Hematopoietic multipotent progenitor cell treated with erythropoietin and hydrocortisone succinate and interleukin-3 and kit ligand, for 15 days (in vitro differentiated cells): ENCODE measurements at places on chromosomes 2 and 18.

DNA sequence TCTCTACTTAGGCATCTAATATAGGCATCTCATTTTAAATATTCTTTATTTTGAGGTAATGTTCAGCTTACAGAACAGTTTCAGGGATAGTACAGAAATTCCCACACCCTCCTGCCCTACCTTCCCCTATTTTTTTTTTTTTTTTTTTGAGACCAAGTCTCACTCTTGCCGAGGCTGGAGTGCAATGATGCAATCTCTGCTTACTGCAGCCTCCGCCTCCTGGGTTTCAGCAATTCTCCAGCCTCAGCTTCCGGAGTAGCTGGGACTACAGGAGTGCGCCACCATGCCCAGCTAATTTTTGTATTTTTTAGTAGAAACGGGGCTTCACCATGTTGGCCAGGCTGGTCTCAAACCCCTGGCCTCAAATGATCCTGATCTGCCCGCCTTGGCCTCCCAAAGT is 97.6 kb downstream of the EPB41L5 start:
- DNase-seq: no peak

DNA sequence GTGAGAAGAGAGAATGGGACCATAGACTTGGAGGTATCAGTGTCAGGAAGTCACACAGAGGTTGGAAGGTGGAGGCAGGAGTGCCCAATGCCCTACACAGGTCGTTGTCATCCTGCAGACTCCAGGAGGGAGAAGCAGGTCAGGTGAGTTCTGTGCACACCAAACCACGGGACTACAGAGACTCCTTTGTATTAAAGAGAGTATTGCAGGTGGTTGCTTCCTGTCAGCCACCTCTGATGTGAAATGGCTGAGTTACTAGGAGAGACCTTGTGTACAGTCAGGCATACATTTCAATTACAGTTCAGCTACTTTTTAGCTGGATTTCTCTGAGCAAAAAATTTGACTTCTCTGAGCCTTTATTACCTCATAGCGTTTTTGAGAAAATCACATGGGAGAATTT is 51.6 kb downstream of the SPP2 start:
- no peak for DNase-seq

DNA sequence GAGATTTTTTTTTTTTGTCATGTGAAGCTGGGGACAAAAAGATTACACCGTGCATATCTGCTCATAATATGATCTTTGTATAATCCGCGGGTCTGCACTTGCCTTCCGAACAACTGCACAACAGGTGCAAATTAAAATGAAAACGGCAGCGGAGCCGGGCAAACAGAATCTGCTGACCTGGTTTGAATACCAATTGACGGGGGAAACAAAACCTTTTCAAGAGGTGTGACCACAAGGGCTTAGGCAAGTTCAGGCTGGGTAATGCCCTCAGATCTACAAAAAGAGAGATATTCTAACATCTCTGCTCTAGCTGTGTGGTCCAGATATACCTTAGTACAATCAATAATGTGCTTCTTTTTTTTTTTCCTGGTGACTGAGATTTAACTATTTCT is 88.5 kb downstream of the ZEB2 start:
- no peak for DNase-seq

DNA sequence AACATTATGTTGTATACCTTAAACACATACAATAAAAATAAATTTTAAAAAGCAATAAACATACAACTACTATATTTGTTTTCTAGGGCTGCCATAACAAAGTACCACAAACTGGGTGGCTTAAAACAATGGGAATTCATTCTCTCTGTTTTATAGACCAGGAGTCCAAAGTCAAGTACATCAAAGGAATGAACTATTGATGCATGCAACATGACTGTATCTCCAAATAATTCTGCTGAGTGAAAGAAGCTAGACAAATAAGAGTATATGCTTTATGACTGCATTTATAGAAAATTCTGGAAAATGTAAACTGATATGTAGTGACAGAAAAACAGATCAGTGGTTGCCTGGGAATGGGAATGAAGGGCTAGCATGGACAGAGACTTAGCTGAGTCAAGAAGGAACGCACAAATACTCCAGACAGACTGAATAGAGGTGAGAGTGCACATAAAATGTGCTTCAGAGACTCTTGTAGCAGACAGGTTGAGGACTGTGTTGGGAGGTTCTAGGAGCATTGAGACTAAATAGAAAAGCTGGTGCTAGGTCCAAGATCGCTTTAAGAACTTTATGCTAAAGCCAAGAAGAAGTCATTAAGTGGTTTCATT is 11.0 kb upstream of the PLA2R1 start:
- DNase-seq: no peak

DNA sequence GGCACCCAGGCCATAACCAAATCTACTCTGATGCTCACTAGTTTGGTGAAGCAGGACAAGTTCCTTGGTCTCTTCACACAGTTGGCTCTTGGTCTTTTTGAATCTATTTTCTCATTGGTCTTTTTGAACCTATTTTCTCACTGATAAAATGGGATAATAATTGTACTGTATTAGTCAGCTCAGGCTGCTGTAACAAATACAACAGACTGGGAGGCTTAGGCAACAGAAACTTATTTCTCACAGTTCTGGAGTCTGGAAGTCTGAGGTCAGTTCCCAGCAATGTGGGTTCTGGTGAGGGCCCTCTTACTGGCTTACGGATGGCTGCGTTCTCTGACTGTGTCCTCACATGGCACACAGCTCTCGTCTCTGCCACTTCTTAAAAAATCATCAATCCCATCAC is 63.5 kb downstream of the C1D start:
- DNase-seq: no peak

- no peak for DNase-seq
These were observed 81.1 kb upstream of the EPHA4 start for GRCh38 chr2:221653182-221653581.

DNA sequence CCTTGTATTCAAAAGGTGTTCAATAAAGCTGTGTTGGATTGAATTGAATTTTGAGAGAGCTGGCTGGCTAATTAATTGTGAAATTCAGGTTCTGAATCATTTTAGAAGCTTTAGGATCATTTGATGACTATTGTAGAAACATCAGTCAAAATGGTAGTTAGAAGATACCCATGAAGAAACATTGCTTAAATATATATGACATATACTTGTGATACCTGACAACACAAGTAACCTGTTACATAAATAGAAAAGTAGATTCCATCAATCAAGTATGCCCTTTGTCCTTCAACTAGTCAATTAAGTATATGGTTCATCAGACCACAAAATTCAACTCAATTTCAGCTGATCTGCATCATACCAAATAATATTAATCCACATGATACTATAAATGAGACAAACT is 185.6 kb downstream of the PID1 start:
- no peak for DNase-seq

DNA sequence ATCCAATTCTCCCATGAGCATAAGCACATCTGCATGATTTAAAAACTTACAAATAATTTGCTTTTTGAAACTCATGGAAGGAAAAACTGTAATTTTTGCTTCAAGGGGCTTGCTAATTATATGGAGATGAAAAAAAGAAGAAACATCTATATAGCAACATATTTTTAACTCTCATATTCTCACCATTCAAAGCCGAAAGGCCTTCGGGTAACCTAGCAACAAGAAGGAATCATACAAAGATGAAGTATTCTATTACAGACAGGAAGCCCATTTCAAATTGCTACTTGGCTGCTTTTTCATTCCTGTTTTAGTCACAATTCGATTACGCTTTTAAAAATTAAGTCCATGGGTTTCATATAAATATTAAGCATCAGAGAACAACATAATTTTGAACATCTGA is 39.2 kb upstream of the RNU4ATAC start:
- DNase-seq: no peak

DNA sequence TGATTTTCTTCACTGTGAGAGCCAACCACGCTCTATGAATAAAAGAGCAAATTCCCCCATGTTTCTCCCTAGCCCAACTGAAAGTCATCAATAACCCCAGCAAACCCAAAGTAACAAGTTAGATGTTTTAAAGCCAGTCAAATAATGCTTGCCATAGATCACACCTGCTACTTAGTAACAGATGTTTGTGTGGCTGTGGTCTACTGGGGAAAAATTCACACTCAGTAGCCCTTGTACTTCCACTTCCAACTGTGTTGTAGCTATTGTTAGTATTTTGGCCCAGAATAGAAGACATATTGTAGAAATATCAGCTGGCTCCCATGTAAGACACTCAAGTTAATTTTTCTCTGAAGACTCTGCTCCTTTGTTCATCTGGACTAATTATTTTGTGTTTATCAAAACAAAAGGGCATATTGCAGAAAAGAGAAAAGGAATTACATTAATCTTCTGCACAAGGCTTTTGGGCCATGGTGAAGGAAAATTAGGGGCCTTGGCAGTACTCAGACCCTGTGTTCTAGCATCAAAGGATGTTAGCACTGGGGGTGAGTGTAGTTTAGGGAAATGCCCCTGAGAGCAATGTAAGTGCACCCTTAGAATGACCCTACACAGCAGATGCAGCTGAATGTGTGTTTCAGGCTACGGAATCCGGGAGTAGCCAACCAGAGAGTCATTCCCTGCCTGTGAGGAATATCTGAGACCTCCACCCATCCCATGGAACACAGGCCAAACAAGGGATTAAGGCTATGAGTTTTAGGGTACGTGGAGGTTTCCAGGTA is 521.9 kb downstream of the EPHA4 start:
- no peak for DNase-seq

DNA sequence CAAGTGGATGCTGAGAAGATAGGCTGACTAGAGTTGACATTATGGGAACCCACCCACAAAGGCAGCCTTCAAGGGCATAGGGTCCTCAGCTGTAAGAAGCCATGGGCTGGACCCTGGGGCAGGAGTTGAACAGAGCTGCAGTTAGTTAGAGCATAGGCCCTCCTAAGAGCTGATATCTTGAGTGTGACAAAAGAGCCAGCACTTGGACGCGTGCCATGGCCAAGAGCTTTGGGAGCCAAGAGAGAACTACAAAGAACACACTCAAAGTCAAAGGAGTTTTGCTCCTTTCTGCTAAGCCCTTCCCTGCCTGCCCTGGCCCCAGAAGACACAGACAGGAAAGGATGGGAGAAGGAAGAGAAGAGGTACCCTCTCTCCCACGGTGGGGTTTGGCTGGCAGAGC is 29.9 kb upstream of the AGAP1 start:
- peak; percentile 4 for DNase-seq

- no peak for DNase-seq
These were observed 780.0 kb upstream of the SALL3 start for GRCh38 chr18:78199611-78200010.

- no peak for DNase-seq
These were observed 230.2 kb upstream of the ZC3H15 start for GRCh38 chr2:186255823-186256222.

- no peak for DNase-seq
These were observed 54.2 kb downstream of the TSN start for GRCh38 chr2:121809607-121810006.

DNA sequence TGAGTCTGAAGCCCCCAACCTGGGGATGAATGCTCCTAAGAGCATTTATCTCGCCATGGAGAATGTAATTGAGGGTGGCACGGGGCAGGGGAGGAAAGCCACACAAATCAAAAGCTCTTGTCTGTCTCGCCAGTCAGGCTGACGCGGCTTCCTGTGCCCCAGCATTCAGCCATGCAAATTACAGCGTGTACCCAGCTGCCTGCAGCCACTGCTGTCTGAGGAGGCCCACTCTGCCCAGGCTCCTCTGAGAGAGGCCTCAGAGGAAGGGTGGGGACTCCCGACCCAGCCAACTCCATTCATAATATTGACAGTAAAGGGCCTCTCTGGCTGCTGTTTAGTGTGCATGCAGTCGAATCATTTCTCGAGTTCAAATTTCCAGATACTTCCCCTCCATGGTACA is 22.0 kb downstream of the SMAD7 start:
- no peak for DNase-seq

DNA sequence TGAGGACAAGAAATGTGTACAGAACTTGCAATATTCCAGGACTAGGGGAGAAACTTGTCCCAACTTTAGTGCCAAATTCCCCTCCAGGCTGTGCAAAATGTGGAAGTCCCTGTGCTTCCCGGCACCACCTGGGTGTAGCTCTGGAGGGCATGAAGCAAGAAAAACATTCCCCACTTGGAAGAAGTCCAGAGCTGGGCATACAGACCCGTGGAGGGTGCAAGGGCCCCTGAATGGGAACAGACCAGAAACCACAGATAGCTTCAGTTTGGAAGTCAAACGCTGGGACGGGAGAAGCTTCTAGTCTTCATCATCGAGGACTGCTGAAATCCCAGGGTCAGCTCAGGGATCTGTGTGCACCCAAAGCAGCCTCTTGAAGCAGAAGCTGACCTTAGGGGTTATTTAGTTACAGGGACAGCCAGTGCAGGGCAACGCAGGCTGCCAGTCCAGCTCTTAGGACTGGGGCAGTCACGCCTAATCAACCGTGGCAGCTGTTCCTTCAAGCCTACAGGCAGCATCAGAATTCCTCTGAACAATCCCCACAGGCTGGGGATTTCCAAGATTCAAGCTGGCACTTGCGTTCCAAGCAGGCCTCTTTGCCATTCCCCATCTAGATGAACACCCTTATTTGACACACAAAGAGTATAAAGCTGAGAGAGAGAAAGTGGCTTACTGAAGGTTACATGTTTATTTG is 269.4 kb downstream of the LOXHD1 start:
- DNase-seq: no peak

- no peak for DNase-seq
These were observed 9.3 kb downstream of the MAPRE3 start for GRCh38 chr2:26979741-26980140.

- DNase-seq: no peak
These were observed 86.9 kb downstream of the ACVR1 start for GRCh38 chr2:157789256-157789655.

- no peak for DNase-seq
These were observed 91.0 kb upstream of the CDH19 start for GRCh38 chr18:66694852-66695251.

DNA sequence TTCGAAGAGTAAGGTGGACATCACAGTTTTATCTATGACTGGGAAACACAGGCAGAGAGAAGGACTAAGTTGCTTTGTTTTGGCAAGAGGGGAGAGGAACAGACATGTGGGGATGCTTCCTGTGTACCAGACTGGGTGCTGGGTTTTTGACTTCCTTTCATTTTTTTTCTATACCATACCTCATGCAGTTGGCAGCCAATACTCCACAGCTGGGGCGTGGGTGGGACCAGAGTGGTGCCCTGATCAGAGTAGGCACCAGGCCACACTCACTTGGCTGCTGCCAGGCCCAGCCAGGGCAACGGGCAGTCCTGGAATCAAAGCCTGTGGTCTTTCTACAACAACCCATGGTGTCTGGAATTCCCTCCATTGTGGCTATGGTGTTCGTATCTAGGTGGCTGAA is 45.2 kb downstream of the SH3RF3 start:
- no peak for DNase-seq

DNA sequence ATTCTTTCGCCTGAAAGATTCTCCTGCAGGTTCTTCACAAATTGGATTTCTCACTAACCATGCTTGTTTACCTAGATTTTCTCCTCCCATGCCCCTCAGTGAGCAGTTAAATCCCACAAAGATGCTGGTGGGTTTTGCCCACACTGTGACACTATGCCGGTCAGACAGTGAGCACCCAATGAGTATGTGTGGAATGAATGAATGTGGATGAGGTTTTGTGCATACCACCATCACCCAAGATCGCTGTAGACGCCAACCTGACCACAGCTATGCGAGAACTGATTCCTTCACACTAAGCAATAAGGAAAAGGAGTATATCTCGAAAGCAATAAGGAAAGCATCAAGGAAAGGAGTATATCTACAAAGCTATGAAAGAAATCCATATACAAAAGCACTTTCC is 116.7 kb downstream of the PID1 start:
- DNase-seq: no peak

GRCh38 chr2:110221938-110222337 is 9.6 kb upstream of the MTLN start:
- no peak for DNase-seq

GRCh38 chr2:240891492-240892340 is 4.2 kb downstream of the MAB21L4 start:
- no peak for DNase-seq

GRCh38 chr18:37403788-37404187 is 161.8 kb downstream of the CELF4 start:
- DNase-seq: no peak
